Adrenal gland (tissue), 19 donors: ENCODE measurements at places on chromosomes 1 and 21. TPM values are rescaled to one million over a fixed set of nuclear protein-coding genes. Genes with fewer than 3 reads are reported as not detected.

DNA sequence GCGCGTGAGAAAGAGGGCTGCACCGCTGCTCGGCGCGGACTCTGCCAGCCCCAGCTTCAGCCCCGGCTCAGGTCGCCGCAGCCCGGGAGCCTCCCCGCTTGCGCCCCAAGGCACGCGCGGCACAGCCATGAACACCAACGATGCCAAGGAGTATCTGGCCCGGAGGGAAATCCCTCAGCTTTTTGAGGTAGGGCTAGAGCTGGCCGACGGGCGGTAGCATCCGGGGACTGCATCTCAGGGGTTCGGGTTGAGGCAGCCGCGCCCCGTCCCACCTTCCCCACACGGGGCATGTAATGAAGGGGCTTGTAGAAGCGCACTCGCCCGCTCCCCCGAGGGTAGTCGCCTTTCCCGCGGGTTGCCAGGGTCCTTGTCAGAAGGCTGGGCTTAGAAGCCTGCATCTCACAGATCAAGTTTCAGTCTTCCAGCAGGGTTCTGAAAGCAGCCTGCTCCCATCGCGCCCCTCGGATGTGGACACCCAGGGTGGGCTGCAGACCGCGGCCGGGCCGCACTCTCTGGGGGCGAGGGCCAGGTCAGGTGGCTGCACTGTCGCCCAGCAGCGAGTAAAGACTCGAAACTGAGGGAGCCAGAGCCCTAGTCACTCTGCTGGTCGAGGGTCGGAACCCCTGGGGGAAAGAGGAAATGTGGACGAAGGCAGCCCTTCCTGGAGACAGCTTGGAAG, 507 bp downstream of the AK5 start:
- peaks cover 11% of the 10 kb centered on the region for H3K4me1 ChIP-seq
- DNase-seq = no peak
- H3K27ac ChIP-seq = no peak overlapping the region
- peaks cover 25% of the 10 kb centered on the region for H3K27me3 ChIP-seq
- H3K36me3 ChIP-seq = no peaks in the 10 kb centered on the region
- no peak overlapping the region for H3K4me3 ChIP-seq

DNA sequence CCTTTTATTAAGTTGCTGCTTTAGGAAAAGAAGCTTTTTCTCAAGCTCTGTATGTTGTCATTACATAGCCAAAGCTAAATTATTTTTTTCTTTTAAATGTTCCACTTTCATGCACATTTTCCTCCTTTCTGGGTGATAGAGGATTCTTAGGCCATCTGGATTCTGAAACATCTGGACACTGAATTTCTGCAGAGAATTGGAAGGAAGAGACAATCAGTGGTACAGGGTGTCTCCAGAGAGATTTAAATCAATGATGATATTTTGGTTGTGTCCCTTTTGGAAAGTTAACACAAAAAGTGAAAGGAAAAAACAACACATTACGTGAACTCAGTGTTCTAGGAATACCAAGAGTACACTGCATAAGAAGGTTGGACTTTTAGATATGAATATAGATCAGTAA, 211.4 kb upstream of the PKN2 start:
- no peak overlapping the region for H3K4me3 ChIP-seq
- no peaks in the 10 kb centered on the region for H3K36me3 ChIP-seq
- H3K4me1 ChIP-seq = no peaks in the 10 kb centered on the region

DNA sequence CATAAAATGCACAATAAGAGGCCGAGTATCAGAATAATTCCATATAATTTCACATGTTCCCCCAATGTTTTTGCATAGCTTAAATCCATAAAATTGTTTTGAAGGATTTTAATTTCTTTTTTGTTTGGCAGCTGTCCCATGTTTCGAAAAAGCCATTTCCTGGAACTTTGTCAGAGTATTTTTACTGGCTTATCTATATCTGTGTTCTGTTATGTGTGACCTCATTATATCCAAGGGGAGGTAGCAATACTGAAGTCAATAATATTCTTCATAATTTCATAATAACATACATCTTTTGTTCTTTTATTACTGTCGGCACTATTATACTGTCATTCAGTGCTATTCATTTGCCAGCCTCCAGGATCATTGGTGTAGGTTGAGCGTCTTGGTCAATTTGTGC, 9.4 kb upstream of the BACH1 start:
- H3K4me1 ChIP-seq = peaks cover 16% of the 10 kb centered on the region
- no peak for DNase-seq
- no peaks in the 10 kb centered on the region for H3K27me3 ChIP-seq

DNA sequence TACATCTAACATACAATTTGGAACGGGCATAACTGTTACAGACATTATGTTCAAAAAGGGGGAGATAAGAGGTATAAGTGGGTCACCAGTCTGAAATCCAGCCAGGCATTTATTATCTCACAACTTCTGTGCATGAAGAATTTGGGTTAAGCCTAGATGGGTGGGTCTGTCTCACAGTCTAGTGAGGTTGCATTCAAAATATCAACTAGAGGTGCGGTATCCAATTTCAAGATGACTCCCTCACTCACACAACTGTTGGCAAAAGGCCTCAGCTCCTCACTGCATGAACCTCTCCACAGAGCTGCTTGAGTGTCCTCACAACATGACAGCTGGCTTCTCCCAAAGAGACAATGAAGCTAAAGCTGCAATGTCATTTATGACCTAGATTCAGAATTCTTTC, 4.7 kb downstream of the AUNIP start:
- no peak for DNase-seq
- H3K36me3 ChIP-seq = no peaks in the 10 kb centered on the region
- no peak overlapping the region for H3K4me3 ChIP-seq
- peaks cover 10% of the 10 kb centered on the region for H3K4me1 ChIP-seq

DNA sequence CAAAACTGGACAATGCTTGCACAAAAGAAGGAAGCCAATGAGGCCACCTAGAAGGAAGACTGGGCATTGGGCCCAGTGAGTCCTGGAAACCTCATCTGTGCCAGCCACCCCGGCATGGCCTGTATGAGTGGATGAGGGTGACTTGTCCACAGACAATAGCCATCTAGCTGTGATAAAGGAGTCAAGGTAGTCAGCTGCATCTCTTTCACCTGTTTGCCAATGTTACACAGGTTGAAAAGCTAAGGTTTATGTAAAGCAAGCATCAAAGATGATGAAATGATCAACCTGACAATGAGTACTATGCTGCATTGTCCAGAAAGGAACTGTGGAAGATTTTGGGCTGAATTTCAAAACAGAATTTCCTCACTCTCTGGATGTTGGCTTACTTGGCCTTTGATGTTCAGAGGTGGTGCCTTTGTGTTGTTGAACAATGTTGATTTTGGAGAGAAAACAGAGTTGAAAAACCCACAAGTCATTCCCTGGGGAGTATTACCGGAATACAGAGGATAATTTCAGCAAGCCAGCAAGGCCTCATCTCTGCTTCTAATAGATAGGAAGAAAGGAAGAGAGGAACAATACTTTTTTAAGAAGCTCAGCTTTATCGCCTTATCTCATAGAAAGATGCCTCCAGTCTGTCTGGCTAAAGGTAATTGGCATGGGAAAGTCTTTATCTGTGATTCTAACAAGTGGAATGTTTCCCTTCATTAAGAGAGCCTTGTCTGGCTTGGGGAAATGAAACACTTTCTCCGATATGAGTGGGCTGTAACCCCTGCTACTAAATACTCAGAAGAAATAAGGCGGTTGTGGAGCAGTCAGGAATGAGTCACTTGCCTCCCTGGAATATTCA, 11.4 kb upstream of the SELE start:
- no peaks in the 10 kb centered on the region for H3K4me1 ChIP-seq
- no peak overlapping the region for H3K27ac ChIP-seq
- H3K27me3 ChIP-seq = no peaks in the 10 kb centered on the region
- no peaks in the 10 kb centered on the region for H3K36me3 ChIP-seq
- H3K4me3 ChIP-seq = no peak overlapping the region

DNA sequence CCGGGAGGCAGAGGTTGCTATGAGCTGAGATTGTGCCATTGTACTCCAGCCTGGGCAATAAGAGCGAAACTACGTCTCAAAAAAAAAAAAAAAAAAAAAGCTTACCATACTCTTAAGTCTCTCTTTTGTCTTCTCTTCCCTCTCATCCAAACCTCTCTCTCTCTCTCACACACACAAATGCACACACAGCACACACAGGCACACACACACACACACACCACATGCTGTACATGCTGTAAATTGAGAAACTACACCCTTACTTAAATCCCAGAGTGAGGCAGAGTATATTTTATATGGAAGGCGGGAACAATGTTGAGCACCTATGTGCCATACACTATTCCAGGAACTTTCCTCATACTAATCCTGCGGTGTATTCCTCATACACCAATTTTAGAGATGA, 6.5 kb downstream of the MCOLN3 start:
- no peaks in the 10 kb centered on the region for H3K36me3 ChIP-seq
- no peak overlapping the region for H3K27ac ChIP-seq
- no peak overlapping the region for H3K4me3 ChIP-seq

DNA sequence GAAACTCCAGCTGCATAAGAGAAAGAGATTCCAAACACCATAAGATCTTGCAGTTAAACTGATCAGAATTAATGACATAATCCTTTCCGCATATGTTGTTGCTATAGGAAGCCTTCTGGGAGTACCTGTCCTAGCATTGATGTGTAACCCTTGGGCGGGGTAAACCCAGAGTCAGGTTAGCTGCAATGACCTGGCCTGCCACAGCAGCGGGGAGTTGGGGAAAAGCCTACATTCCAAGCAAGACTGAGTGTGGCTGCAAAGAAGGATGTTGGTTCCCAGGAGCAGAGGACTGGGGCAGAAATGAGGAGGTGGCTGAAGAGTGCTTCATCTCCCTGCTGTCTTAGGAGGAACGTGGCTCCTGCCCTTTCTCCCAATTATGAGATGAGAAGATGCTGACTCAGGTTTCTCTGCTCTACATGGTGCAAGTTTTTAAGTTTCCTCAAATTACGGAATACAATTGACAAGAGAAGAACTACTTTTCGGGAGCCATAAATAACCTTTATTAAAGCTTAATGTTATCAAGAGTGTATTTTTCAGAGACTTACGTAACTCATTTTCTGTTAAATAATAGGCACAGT, 142.1 kb downstream of the RYR2 start:
- no peak for DNase-seq
- no peaks in the 10 kb centered on the region for H3K4me1 ChIP-seq

- H3K27me3 ChIP-seq = no peaks in the 10 kb centered on the region
- no peak overlapping the region for H3K4me3 ChIP-seq
- peaks cover 44% of the 10 kb centered on the region for H3K4me1 ChIP-seq
- no peak overlapping the region for H3K27ac ChIP-seq
Observed at GRCh38 chr1:59481881-59482505, 185.1 kb downstream of the FGGY start.

DNA sequence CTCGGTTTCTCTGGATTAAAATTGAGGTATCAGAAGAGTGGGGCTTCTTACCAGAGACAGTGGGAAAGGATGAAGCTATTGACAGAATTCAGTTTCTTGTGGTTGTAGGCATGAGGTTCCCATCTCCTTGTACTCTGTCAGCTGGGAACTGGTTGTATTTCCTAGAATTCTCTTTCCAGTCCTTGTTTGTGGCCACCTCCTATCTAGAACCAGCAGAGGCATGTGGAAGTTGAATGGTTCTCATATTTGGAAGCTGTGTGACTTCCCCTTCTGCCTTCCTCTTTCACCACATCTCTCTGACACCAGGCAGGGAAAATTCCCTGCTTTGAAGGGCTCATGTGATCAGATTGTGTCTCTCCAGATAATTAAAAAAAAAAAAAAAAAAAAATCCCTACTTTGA, 457.7 kb upstream of the ADAMTS5 start:
- no peak for DNase-seq
- H3K27ac ChIP-seq = no peak overlapping the region
- H3K27me3 ChIP-seq = no peaks in the 10 kb centered on the region
- H3K4me1 ChIP-seq = peaks cover 6% of the 10 kb centered on the region

DNA sequence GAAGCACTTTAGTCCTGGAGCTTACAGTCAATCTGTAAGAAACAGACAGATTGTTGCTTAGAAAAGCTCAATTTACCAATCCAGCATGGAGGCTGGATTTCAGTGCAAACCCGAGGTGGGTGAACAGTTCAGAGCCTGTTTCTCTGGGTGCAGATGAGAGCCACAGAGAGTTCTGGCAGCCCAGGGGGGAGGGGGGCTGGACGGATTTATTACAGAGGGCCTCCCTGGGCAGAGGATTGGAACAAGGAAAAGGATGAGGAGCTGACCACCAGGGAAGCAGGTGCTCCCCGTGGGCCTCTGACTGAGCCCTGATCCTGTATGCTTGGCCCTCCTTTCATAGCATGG, 38.0 kb upstream of the EPS8L3 start:
- H3K36me3 ChIP-seq = no peaks in the 10 kb centered on the region
- H3K27me3 ChIP-seq = no peaks in the 10 kb centered on the region
- no peaks in the 10 kb centered on the region for H3K4me1 ChIP-seq
- no peak overlapping the region for H3K4me3 ChIP-seq

DNA sequence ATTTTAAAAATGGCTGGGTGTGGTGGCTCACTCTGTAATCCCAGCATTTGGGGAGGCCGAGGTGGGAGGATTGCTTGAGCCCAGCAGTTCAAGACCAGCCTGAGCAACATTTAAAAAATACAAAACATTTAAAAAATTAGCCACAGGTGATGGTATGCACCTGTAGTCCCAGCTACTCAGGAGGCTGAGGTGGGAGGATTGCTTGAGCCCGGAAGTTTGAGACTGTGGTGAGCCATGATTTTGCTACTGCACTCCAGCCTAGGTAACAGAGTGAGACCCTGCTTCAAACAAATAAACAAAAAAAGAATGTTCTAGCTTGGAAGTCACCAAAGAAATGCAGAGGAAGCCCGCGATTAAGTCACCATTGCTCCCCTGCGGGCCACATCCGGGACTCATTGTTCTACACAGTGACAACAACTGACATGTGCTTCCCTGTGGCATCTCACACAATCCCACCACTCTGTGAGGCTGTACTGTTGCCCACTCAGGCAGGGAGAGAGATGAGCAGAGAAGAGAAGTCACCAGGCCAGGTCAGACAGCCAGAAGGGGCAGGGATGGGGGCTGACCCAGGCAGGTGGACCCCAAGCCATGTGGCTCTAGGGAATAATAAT, 18.4 kb upstream of the SPATC1L start:
- no peak overlapping the region for H3K4me3 ChIP-seq
- no peaks in the 10 kb centered on the region for H3K27me3 ChIP-seq
- H3K36me3 ChIP-seq = peaks cover 60% of the 10 kb centered on the region
- no peaks in the 10 kb centered on the region for H3K4me1 ChIP-seq

DNA sequence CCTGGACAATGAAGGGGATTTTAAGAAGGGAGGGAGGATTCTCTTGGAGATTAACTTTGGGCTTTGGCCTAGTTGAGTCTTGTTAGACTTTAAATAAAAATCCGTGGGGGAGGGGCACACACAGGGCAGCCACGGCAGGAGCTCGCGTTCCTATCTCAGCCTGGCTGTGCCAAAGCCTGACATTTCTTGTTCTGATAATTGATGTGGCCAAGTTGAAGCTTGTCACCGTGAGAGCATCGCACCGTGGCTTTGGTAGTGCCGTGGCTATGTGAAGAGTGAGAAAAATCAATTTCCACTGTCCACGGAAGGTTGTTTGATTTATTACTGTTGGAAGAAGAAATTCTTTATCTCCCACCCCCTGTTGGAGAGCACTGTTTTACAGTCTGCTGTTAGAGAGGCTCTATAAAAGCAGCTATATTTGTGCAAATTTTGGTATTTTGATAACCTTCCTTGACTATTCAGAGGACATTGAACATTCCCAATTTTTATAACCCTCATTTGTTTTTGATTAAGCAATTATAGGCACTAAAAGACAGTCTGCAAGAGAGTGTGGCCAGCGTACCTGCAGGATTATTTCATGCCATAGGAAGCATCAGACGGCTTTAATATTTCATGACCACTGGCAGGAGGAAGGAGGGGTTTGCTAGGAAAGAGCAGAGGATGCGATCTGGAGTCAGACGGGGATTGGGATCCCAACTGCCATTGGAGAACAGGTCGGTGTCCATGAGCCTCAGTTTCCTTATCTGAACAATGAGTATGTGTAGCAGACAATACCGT, 160.7 kb downstream of the KAZN start:
- H3K4me3 ChIP-seq = no peak overlapping the region
- peaks cover 3% of the 10 kb centered on the region for H3K27me3 ChIP-seq

Gene PLCH2
- 1.4 TPM for total RNA-seq

Gene ADORA3
- total RNA-seq = 20.5 TPM

Gene ATP1A4
- not detected for total RNA-seq

Gene CCDC185
- total RNA-seq = not detected

Gene BMP8A
- total RNA-seq = 1.0 TPM
